ENCODE measurements at places on chromosomes 6 and 20.

DNA sequence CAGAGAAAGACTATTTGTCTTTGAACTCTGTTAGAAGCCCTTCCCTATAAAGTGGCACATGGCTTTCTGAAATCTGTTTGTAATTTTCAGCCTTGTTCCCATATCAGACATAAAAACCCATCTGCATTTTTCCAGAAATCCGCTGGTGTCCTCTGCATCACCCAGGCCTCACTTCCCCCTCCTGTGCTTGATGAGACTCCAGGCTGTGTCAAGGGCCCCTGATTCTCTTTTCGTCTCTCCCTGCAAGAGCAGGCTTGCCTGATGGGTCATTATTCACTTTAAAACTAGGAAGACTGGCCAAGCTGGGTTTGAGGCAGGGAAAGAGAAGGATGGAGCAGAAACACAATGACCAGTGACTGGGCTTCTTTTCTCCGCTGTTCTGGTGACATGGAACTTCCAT, 10.6 kb upstream of the PROKR2 start:
- no peak for DNase-seq

DNA sequence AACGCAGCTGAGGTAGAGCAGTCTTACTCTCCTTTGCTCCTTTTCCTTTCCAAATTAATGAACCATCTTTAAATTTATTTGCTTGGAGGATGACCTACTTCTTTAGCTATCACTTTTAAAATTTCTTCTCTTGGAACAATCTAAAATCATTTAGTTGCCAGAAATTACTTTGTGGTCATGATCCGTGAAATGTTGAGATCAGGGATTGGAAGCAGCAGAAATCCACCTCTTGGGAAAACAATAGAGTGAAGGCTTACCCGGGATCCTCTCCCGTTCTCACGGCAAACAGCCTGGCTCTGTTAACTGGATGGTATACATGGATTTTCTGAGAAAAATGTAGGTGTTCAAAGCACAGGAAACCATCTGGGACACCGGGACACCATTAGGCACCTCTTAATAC, 7.7 kb downstream of the AKAP12 start:
- no peak for DNase-seq

GRCh38 chr6:84136364-84137050, 90.9 kb downstream of the CEP162 start:
- no peak for DNase-seq

DNA sequence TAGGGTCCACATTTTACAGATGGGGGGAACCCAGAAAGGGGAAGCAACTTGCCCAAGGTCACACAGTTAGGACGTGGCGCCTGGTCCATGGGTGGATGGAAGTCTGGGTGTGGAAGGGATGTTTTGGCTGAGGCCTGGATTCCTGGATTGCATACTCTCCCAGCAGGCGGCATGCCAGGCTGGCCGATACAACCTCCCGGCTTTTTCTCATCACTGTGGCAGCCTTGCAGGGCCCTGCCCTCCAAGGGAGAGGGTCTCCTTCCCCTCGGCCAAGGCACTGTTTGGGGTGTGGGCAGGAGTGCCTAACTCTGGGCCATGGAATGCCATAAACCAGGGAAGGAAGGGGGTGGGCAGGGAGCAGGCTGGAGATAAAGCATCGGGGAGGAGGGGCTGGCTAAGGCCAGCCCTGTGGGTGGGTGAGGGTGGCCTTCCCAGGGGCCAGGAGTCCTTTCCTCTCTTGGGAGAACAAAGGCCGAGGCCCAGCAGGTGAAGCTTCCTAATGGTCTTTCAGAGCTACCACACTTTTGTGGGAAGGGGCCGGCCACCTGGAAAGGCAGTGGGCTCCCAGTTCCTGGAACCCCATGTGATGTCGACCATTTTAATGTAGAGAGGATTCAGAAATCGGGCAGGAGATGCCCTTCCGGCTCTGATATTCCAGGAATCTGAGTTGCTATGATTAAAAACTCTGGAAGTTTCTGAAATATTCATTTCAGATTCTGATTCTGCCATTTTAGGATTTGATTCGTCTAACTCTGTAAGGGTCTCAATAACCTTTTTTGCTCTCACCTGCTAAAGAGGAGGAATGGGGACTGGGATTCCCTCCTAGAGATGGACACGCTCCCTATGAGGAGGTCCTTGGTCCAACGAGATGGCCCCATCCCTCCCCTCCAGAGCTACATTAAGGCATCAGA, 4.2 kb downstream of the FOXS1 start:
- no peak for DNase-seq

DNA sequence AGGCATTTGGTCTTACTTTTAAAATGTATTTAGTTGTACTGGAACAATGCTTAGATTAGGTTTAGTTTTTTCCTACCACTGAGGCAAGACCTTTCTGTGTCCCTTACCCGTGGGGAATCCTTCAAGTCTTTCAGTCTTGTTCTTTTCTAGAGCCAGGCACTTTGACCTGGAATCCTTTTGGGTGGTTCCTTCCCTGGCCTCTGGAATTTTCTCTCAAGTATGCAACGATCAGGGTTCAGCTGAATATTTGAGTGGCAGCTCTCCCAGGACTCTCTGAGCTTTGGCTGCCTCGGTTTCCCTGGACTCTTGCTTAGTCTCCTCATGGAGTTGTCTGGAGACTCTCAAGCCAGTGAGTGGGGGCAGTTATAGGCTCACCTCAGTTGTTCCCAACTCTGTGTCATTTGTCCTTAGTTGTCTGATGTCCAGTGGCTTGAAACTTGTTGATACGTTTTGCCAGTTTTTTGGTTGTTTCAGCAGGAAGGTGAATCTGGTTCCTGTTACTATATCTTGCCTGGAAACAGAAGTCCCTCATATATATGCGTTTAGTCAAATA, 118.1 kb downstream of the QKI start:
- no peak for DNase-seq

DNA sequence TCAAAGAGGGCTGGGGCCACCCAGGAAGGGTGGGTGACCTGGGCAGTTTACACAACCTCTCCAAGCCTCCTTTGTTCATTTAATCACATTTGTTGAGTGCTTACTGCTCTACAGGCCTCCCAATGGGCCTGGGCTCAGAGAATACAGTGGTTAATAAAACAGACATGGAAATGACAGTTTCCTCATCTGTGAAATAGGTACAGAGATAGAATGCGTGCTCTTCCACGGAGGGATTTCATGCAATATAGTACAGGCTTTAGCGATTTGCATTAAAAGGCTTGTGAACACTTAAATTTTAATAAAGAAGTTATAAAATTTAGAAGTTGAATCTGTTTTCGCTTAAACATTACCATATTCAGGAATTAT, 802 bp upstream of the FERMT1 start:
- DNase-seq, result no peak

- DNase-seq, result no peak
These were observed at the start of gene MYL9 for GRCh38 chr20:36541227-36541767. Gene MYL9 (plus strand): TSS chr20:36541519. CDS start chr20:36544885, 3,366 bp downstream.

DNA sequence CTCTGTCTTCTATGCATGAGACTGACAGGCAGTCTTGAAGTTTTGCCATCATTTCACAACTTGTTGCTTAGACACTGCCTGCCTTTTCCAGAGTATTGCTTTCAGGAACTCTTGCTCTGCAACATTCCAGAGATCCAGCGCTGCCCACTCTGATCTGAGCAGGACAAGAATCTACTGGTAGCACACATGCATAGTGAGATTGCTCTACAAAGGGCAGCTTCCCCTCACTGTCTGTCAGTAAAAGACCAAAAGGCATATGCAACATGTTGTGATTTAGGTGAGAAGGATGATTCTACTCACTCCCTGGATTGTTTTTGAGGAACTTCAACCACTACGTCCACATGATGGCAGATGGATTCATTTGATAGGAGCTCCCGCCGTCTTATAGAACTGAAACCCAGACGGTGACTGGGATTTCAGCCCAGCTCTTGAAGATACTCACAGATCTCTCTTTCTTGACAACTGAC, 259.1 kb downstream of the ARID1B start:
- no peak for DNase-seq

- DNase-seq, result no peak
These were observed 10.5 kb downstream of the KDM1B start for GRCh38 chr6:18165751-18166150.

DNA sequence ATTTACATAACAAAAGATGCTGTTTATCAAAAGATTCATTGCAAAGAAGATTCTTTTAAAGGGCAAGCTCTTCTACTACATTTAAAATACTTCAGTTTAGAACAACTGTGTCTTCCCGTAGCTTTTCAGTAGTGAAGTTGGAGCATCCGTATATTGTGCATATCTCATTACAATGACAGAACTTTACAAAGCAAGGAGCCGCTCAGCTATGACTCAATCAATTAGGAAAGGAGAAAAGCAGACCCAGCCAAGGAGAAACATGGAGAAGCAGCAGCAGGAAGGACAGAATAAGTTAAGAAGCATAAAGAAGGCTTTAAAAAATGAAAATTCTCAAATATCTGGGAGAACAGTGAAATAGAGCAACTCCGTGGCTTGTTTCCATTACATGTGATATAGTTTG, 132.6 kb upstream of the SMLR1 start:
- DNase-seq, result no peak

GRCh38 chr6:53301801-53302537, 46.8 kb downstream of the ELOVL5 start:
- DNase-seq, result no peak

- DNase-seq, result no peak
These were observed 61.5 kb downstream of the KCNS1 start for GRCh38 chr20:45039475-45039820.

GRCh38 chr20:47319517-47320252, 36.8 kb downstream of the ZMYND8 start:
- DNase-seq, result no peak

DNA sequence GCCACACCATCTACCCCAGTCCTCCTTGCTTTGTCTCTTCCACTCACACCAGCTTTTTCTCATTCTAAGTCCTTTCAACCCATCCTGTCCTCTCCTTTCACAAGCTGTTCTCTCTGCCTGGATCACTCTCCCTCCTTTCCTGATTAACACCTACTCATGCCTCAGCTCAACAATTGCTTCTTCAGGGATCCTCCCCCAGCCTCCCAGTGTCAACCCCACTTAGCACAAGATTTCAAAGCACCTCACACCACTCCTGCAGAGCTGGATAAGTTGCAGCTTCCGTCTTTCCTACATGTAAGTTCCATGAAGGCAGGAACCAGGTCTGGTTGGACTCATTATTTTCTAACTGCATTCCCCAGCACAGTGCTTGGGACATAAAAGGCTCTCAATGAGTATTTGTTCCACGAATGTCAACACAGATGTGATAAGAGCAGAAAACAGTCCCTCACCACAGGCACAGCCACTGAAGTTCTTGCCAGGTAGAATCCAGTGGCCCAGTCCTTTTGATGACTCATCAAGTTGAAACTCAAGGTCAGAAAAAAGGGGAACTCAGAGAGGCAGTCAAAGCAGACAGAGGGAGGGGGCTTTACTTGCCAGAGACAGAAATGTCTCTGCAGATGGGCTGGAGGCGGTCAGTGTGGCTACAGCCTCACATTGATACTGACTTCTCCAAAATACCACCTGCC, 193.4 kb upstream of the PRDM1 start:
- no peak for DNase-seq

DNA sequence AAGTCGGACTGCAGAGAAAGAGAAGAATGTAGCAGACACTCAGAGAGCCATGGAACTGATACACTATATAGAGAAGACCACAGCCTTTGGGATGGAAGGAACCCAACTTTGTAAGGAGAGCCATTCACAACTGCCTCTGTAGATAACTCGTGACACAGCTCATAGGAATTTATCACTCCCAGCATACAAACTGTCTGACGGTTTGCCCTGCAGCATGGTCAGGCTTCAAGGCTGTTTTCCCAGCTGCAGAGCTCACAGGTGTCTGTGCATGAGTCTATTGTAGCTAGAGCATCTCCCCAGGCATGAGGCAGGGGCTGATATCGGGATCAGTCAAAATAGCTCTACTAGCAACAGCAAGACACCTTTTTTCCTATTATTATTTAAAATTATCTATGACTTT, 130.5 kb upstream of the DTNBP1 start:
- DNase-seq, result no peak

DNA sequence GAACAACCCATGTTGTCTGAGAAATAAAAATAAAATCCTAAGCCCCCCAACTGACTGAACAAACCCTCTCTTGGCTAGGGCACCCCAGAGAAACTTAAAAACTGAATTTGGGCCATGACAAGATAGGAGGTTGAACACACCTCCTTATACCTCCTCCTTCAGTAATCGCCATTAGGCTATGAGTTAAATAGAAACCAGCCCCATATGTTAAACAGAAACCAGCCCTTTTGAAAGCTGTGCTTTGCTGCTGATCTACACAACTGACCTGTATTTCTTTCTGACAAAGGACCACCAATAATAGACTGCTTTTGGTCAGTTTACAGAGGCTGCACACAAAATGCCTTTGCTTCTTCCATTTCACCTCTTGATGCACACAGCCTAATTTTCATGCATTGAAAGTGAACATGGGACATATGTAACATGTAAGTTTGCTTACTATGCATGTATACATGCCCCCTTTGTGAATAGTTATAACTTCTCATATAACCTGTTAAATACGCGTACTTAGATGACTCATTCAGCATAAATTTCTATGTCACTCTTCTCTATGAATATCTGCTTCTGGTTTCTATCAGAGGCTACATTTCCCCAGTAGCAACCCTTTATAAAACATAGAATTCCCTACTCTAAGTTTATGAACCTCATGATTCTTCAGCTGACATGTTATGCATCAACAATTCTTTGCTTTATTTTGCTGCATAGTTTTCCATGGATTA, 462.9 kb downstream of the COL12A1 start:
- DNase-seq, result no peak

- no peak for DNase-seq
These were observed 834 bp upstream of the CTSZ start for GRCh38 chr20:59007665-59008511.

DNA sequence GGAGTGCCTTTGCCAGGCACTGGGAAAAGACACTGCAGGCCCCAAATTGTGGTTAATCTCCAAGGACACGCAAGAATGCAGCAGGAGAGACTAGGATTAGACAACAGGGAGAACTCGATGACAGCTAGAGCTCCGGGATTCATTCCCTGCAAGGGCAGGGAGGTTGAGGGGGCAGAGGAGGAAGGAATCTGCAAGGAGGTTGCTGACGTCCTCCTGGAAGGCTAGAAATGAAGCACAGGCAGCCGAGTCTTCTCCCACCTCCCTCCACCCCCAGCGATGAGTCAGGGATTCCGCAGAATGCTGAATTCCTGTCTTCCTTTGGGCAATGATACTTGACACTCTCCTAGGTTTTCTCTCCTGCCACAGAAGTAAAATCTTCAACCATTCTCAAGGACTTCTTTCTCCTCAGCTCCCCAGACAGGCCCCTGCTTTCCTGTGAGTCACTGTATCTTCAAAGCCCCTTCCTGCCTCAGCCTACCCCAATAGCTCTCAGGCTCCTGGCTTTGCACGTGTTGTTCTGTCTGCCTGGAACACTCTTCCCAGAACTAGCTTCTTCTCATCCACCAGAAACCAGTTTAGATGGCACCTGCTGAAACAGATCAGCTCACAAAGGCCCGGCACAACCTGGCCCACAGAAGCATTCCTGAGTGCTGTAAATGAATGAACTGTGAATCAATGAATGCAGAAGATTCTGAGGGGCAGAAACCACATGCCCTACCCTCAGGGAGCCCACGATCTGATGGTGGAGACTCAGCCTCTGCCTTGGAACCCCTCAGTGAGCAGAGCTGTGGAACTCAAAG, 85.6 kb downstream of the MRPL14 start:
- no peak for DNase-seq

All from stimulated activated CD4-positive, alpha-beta T cell treated with anti-CD3 and anti-CD28 coated beads, TNF-alpha, amount 100 ng/mL, for 1 hour (primary cell).